Anterior cingulate cortex (tissue), 58 donors: ENCODE measurements at places on chromosomes 16 and 17.

GRCh38 chr17:73872816-73873215 lies 228.6 kb upstream of the SDK2 start:
- DNase-seq: no peak

- no peak for DNase-seq
Measured at GRCh38 chr17:5560361-5560988, 23.8 kb downstream of the NLRP1 start.

DNA sequence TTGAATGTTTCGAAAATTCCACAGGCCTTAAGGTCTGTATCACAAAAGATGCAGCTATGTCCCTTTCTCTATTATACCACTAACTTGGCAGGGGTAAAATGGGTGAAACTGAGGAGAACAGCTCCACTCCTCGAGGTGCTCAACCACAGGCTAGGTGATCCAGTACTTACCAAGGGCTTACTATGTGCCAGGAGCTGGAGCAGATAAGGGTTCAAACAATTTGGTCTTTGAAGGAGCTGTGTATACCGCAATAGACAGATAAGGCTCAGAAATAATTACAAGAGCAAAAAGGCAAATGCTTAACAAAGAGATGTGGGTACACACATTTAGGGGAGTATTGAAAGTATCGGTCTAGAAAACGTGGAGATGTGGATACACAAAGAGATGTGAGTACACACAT lies 1.5 kb downstream of the XPO6 start:
- DNase-seq: no peak

GRCh38 chr17:42233994-42234393 lies 39.7 kb upstream of the GHDC start:
- no peak for DNase-seq

DNA sequence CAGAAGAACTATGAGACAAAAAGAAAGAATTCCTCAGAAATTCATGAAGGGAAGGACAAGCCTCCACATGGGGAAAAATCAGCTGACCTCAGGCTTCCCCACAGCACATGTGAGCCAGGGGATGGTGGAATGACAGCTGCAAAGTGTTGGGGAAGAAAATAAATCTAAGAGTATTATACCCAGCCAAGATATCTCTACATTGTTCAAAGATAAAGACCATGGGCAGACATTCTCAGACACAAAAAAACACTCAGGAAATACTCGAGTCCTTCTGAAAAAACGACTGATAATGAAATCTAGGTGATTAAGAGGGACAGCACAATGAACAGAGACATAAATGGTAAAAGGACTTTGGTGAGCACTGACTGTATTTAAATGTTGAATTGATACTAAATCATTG lies 3.9 kb downstream of the RAB40B start:
- no peak for DNase-seq

DNA sequence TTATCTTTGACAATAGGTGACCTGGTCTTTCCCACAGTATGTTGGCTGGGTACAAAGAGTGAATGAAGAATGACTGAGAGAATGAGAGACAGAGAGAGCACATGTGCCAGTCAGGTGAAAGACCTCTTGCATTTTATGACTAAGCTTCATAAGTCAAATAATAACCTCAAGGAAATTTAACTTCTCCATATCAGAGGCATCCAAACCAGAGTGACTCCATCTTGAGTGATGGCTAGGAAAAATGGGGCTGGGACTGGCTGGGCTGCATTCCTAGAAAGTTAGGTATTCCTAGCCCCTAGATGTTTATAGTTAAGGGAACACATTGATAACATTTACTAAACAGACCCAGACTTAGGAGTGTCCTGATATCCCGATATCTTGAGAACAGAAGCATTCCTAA lies 3.9 kb upstream of the RBL2 start:
- no peak for DNase-seq

DNA sequence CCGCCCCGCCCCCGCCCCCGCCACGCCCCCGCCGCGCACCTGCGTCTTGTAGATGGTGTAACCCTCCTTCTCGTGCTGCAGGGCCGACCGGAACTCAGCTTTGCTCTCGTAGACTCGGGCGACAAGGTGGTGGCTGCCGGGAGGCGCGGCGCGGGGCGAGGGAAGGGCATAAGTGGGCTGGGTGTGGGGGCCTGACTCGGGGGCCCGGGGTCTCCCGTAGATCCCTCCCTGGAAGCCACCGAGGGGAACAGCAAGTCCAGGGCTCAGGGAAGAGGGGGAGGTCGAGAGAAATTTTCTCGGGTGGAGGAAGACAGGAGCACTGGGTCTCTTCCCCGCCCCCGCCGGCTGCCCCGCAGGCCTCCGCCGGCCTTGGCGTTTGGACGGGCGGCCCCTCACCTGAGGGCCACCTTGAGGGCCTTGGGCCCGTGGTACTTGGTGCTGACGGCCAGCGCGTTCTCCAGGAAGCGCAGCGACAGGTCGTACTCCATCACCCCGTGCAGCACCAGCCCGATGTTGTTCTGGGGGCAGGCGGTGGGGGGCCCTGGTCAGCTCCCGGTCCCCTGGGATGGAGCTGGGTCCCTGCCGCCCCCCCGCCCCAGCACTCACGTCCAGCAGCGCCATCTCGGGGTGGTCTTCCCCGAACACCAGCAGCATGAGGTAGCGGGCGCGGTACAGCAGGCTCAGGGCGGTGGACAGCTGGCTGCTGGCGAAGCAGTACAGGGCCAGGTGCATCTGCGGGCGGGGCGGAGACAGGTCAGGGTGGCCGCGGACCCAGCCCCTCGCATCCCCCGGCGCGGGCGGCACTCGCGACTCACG lies 19.4 kb downstream of the CLUH start:
- DNase-seq: no peak

DNA sequence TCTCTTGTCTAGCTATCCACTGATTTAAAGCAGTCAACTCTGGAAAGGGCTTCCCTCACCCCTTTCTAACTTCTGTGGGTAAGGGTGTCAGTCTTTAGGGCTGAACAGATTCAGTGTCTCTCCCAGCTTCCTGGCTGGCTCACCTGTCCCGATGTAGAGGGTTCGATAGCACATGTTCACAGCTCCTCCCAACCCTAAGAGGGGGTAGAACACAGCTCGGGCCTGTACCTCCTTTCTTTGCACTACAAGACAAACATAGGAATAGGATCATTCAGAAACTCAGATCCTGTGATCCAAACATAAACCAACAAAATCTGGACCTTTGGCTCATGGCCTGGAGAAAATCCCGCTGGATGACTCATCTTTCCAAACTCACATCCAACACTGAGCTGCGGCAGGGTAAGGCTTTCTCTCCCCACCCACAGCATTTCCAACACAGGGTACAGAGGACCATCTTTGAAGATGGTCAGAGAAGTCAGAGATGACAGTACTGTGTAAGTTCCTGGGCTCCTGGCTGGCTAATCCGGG lies 5.8 kb upstream of the DHRS13 start:
- DNase-seq: no peak

GRCh38 chr17:56506349-56506748 lies 87.2 kb upstream of the NOG start:
- DNase-seq: no peak

DNA sequence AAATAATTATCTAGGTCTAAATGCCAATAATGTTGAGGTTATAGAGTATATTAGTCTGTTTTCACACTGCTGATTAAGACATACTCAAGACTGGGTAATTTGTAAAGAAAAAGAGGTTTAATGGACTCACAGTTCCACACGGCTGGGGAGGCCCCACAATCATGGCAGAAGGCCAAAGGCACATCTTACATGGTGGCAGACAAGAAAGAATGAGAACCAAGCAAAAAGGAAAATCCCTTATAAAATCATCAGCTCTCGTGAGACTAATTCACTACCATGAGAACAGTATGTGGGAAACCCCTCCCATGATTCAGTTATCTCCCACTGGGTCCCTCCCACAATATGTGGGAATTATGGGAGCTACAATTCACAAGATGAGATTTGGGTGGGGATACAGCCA lies 2.9 kb upstream of the KATNB1 start:
- no peak for DNase-seq

DNA sequence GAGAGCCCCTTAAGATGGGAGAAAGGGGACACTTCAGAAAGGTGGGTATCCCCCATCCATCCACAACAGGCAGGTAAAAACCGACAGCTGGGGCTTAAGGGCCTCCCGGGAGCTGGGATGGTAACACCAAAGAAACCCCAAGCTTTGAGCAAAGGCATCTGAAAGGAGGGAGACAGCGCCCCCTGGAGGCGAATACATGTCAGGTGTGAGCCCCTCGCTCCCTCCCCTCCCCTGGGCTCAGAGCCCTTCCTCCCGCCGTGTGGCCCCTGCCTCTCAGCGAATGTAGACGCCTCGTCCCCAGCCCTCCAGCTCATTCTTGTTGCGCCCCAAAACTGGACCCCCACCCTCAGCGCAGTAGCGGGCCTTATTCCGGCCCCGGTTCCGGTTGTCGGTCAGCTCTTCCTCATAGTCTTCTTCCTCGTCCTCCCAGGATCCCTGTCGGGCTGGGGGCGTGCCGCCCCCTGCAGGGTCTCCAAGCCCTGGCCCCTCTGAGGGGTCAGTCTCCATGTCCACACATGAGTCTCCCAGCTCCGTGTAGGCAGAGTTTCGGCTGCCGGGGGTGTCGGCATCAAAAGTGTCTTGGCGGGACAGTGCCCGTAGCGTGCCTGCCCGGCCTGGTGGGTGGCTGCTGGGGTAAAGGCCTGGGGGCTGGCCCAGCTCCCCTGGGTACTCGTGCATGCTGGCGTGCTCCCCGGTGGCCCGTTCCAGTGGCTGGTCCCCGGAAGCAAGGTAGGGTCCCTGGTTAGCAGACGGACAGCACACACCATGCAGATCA lies 9.1 kb upstream of the ARL5C start:
- peak; percentile 69 for DNase-seq

GRCh38 chr17:74904687-74905409 lies 11.4 kb upstream of the FADS6 start:
- no peak for DNase-seq

GRCh38 chr17:66602659-66603384 lies 232.1 kb upstream of the CACNG5 start:
- no peak for DNase-seq

GRCh38 chr16:65122724-65123395 lies 997 bp upstream of the CDH11 start:
- no peak for DNase-seq

- DNase-seq: no peak
Measured at GRCh38 chr17:2263183-2264066, 40.2 kb downstream of the SMG6 start.

- DNase-seq: no peak
Measured at GRCh38 chr16:17470182-17470907, 415 bp downstream of the XYLT1 start.

DNA sequence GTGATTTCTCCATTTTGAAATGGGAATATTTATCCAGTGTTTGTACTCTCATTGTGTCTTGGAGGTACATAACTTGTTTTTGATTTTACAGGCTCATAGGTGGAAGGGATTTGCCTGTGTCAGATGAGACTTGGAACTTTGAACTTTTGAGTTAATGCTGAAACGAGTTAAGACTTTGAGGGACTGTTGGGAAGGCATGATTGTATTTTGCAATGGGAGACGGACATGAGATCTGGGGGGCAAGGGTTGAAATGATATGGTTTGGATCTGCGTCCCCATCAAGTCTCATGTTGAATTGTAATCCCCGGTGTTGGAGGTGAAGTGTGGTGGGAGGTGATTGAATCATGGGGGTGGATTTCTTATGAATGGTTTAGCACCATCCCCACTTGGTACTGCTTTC lies 21.8 kb downstream of the PRDM7 start:
- no peak for DNase-seq

DNA sequence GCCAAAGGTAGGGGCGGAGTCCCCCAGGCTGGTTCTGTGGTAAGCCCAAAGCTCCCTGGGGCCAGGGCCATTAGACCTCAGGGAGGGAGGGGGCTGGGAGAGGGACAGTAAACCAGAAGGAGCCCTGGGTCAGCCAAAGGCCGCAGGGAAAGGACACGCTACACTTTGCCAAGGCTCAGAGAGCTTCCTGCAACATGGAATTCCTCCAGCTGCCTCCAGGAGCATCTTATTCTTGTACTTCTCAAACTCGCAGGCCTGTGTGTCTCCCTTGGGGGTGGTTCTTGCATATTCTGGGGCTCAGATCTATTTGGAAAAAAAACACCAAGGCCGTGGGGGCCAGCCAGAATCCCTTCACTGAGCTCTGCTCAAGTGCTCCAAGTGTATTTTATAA lies 25.1 kb downstream of the AKAP1 start:
- DNase-seq: no peak

DNA sequence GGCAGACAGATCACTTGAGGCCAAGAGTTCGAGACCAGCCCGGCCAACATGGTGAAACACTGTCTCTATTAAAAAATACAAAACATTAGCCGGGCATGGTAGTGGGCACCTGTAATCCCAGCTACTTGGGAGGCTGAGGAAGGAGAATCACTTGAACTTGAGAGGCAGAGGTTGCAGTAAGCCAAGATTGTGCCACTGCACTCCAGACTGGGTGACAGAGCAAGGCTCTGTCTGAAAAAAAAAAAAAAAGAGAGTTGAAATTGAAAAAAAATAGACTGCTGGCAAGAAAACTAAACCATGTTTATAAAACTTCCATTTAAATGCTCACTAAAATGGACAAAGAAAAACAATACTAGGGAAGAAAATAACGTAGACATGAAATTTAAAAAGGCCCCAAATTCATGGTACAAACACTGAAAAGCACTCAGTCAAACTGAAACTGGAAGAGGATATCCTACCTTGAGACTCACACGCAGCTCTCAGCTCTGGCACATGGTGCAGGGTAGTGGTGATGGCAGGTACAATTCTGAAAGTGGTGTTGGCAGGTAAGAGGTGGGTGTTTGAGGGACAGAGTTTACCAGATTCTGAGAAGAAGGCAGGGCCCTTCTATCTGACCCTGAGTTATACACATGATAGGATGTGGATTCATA lies 19.3 kb downstream of the CNTROB start:
- DNase-seq: no peak

- DNase-seq: no peak
Measured at GRCh38 chr17:48611681-48612455, 1.1 kb upstream of the HOXB7 start.

- DNase-seq: no peak
Measured at GRCh38 chr17:55606488-55606815, 95.2 kb upstream of the SMIM36 start.

DNA sequence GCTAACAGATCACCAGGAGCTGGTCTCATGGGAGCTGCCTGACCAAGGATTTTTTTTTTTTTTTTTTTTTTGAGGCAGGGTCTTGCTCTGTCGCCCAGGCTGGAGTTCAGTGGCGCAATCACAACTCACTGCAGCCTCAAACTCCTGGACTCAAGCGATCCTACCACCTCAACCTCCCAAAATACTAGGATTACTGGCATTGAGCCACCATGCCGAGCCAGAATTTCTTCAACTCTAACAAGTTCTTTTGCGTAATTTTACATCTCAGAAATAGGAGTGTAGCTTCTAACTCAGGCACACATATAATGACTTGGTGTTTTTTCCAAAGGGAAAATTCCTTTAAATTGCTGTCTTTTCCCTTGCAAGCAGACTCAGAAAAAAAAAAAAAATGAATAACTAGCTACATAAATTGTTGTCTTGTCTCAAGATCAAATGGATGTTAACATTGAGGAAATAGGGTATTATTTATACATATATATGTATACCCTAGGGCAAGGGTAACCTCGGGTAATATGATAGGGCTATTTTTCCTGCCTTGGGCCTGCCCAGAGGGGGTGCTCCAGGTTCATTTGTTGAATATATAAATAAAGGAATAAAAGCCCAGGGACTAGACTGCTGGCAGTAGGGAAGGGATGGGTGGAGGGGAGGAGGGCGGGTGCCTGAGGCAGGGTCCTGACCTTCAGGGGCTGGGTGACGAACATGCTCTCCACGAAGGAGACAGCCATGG lies 42.8 kb upstream of the GCSH start:
- no peak for DNase-seq

GRCh38 chr17:5699814-5700213 lies 115.5 kb upstream of the NLRP1 start:
- no peak for DNase-seq
